Erythroblast (primary cell): ENCODE measurements at places on chromosomes 7 and 10.

- no peak for DNase-seq
Observed at GRCh38 chr7:47180516-47180826, 401.4 kb downstream of the TNS3 start.

DNA sequence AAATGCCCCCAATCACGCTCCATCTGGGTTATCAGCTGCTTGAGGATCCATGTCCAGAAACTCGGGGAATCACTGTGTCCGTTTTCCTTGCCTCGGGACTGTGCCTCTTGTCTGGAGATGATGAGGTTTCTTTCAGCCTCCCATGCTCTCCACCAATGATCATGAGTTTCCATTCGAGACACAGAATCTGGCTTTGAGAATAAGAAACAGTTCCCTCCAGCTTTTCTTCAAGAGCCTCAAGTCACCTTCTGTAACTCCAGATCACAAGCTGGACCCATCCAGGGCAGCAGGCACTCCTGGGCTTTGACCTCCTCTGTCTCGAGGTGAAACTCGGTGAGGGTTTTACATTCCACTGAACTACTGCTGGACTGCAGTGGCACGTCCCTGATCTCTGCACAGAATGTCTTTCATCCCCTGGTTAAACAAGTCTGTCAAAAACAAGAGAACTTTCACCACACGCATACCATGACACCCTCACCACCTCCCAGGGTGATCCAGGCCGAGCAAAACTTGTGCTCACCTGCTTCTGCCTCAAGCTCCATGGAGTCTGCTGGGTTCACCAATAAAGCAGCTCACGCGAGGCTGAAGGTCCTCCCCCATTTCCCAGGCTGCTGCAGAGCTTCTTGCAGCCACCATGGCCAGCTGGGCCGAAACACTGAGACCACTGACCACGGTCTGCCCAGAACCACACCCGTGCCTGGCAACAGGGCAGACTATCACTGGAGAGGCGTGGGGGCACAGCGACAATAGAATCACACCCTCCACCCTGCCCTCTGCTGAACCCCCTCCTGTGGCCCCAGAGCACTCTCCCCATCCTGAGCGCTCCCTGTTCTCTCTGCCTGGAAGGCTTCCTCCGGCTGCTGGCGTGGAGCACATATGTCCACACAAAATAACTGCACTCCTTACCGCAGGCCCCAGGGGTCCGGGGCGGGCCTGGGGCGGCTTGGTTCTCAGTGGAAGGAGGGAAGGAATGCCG is 25.1 kb downstream of the MAT1A start:
- DNase-seq = no peak

GRCh38 chr7:44650772-44651171 is 44.3 kb downstream of the OGDH start:
- no peak for DNase-seq

DNA sequence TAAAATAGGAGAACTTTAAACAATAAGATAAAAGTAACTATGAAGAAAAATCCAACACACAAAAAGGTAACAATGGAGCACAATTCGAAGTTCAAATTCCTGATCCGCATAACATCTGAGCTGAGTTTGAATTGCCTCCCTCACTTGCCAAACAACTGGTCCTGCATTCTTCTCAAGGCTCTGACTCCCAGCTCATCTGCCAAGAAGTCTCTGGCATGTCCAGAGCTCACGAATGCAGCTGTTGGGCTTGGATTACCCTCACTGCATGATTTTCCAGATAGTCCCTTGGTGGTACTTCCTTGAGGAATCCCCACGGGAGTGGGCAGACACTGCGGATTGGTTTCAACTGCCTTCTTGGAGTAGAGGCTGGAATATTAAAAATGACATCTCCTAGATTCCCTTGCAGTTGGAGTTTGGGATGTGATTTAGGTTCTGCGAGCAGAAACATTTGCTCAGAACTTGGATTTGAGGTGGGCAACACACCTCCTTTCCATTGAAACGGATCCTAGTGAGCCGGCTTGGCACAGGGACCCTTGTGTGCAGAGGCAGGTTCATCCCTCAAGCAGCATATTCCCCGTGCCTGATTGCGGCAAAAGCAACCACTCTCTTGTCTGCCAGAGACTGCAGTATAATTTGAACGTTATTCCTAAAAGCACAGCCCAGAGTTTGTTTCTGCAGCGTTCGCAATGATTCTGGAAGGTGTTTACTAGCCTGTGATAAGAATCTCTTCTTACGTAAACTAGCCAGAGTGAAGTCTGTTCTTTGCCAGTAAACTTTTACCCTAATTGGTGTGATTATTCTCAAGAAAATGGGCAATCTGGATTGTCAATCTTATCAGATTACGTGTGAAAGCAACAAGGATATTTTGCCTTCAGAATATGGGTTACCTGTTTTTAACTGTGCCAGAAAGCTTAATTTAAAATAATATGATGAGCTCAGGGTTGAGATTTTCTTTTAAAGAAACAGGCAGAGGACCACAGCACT is 23.4 kb upstream of the PRKCQ start:
- DNase-seq = no peak

DNA sequence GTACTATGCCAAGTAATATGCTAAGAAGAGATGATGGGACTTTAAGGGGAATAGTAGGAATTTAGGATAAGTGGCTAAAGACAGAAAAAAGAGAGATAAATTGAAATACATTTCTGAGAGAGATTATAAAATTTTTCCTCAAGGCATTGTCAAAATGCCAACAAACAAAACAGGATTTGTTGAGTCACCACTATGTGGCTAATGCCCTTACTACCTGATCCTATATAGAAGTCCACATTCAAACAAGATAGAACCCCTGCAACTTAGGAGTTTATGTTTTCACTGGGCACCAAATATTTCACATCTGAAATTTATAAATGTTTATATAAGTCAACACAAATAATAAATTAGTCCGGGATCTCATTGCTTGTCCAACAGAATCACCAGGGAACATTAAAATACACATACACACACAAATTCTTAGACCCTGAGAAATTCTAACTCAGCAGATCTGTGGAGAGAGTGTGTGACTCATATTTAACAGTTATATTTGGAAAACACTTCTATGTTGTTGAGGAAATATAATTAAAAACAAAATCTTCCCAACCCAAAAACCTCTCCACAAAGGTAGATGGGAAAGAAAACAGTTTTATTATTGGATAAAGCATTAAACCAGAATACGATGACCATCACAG is 154.3 kb downstream of the PPP1R3A start:
- DNase-seq = no peak

GRCh38 chr10:22659866-22660265 is 54.5 kb downstream of the PIP4K2A start:
- DNase-seq = no peak

DNA sequence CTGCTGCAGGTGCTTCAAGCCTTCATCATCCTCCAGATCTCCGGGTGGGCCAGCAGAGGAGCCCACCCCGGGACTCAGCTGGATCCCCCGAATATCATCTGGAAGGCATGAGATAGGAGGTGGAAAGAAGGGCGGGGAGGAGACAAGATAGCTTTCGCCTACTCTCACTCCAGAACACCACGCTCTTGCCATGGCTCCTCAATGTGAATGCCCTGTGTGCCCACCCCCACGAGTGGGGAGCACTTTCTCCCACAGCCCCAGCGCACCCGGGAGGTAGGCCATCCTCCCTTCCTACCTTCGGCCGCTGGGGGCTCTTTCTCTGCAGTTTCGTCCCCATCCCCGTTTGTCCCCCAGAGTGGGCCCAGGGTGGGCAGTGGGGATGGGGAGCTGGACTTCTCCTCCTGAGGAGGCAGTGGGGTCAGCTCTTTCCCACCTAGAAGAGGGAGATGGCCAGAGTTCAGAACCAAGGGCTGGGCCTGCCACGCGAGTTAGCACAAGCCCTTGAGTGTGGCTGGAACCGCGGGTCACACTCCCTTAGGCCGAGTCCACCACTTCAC is 8.9 kb downstream of the GIGYF1 start:
- DNase-seq = no peak

- DNase-seq = no peak
Observed at GRCh38 chr10:80536361-80536835, 1.3 kb upstream of the SH2D4B start.

DNA sequence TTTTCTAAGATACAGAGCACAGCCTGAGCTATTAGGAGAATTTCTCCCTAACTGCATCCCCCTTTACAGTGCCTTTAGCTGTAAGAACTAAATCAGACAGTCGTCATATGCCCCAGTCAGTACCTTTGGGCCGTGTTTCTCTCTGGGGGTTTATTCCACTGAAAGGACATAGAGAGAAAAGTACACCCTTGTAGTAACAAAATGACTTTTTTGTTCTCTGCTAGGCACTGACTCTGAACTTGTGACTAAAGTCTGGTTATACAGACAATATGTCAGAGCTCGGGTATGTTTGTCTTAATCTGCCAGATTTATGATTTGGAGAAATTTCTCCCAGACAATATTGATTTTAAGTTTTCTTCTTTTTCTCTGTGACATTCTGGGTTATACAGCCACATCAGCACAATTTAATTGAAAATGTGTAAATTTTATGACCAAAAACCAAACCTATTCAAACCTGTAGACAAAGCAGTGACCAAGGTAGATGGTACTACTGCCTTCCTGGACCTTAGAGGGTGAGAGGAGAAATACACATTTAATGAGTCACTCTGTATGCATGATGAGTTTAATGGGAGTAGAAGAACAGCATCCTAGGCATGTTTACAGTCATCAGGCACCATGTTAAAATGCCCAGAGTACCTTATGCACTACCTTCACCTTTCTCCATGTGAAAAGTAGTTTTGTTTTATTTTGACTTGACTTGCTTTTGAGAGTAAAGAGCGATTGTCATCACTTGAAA is 156.1 kb upstream of the PLXDC2 start:
- DNase-seq = no peak

DNA sequence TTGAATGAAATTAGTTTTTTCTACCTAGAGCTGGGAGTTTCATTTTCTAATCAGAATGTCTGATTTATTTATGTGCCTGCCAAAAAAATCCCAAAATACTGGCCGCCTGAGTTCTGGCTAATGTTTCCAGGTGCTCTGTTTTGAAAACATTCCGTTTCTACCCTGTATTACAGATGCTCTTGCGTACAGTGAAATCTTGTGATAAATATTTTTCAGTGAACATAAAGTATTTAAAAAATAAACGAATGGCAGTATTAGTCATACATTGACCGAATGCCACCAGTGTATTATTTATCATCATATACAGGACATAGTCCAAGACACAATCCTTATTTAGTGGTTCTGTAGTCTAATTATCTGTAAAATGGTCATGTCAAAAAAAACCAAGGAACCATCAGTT is 102.8 kb downstream of the KAT6B start:
- no peak for DNase-seq

DNA sequence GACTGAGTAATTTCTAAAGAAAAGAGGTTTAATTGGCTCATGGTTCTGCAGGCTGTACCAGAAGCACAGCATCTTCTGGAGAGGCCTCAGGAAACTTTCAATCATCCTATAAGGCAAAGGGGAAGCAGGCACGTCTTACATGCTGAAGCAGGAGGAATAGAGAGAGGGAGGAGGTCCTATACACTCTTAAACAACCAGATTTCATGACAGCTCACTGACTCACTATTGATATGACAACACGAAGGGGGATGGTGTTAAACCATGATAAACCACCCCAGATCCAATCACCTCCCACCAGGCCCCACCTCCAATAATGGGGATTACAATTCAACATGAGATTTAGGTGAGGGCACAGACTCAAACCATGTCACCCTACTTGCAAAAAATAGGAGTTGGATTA is 201.5 kb downstream of the CDK14 start:
- no peak for DNase-seq

DNA sequence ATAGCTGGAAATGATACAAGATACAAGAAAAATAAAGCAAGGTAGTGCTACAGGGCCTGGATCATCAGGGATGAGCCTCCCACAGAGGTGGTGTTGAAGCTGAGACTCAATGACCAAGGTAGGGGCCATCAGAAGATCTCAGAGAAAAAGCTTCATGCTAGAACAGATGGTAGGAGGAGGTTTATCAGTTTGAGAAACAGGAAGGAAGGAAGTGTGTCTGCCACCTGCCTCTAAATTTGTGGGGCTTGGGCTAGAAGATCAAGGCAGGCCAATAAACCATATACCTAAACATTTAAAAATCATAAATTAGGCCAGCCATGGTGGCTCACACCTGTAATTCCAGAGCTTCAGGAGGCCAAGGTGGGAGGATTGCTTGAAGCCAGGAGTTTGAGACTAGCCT is 410.8 kb upstream of the PRKCQ start:
- no peak for DNase-seq

GRCh38 chr10:63801166-63801565 is 280.0 kb downstream of the REEP3 start:
- no peak for DNase-seq

GRCh38 chr7:29230871-29231345 is 36.3 kb downstream of the CHN2 start:
- no peak for DNase-seq

- no peak for DNase-seq
Observed at GRCh38 chr10:91880310-91880709, 29.0 kb downstream of the FGFBP3 start.

- no peak for DNase-seq
Observed at GRCh38 chr7:69791739-69792138, 193.5 kb downstream of the AUTS2 start.

DNA sequence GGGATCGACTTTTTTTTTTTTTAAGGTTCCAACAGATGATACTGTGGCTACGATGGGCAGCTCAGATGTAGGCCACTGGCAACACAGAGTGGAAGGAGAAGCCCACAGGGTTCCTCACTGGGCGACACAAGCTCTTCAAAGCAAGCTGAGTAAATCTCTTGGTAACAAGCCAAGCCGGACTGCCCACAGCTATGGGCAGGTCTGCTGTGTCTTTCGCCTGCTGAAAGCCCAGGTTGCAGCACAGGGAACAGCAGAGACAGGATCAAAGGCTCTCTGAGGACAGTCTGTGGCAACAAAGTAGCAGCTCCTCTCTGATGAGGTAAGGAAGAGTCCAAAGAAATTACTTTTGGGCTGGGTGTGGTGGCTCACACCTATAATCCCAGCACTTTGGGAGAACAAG is 83.6 kb downstream of the KCNMA1 start:
- DNase-seq = no peak

GRCh38 chr10:100912013-100912604 is 654 bp upstream of the SLF2 start:
- peak; percentile 69 for DNase-seq

- no peak for DNase-seq
Observed at GRCh38 chr10:34613491-34613890, 201.6 kb downstream of the PARD3 start.

DNA sequence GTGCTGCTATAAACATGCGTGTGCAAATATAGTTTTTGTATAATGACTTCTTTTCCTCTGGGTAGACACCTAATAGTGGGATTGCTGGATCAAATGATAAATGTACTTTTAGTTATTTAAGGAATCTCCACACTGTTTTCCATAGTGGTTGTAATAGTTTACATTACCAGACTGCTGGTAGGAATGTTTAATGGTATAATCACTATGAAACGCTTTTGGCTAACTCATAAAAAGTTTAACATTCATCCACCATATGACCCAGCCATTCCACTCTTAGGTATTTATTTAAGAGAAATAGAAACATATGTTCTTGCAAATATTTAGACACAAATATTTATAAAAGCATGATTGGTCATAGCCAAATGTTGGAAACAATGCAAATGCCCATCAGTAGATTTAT is 32.1 kb upstream of the TFEC start:
- no peak for DNase-seq

GRCh38 chr7:157687845-157688532 is 351.2 kb downstream of the DNAJB6 start:
- DNase-seq = no peak

GRCh38 chr7:155470186-155470487 is 12.2 kb downstream of the EN2 start:
- DNase-seq = no peak
